ENCODE measurements at places on chromosomes 2 and 18.

DNA sequence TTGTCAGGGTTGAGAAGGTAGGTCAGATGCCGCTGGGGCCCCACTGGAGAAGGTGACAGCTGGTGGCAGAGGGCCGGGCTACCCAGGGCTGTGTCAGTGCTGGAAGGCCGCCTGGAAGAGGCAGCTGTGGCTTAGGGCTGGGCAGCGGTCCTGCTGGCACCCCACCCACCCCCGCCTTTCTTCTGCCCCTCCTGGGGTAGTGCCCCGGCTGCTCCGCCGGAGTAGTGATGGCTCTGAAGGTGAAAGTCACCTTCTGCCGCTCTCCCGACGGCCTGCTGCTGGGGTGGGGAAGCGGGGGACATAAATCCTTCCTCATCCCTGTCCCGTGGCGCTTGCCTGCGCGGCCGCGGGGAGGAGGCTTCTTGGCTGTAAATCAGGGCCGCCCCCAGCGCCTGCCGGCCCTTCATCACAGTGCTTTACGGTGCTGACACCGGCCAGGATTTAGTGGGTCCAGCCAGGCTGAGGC is 332.2 kb downstream of the DYSF start:
- no peak for DNase-seq

DNA sequence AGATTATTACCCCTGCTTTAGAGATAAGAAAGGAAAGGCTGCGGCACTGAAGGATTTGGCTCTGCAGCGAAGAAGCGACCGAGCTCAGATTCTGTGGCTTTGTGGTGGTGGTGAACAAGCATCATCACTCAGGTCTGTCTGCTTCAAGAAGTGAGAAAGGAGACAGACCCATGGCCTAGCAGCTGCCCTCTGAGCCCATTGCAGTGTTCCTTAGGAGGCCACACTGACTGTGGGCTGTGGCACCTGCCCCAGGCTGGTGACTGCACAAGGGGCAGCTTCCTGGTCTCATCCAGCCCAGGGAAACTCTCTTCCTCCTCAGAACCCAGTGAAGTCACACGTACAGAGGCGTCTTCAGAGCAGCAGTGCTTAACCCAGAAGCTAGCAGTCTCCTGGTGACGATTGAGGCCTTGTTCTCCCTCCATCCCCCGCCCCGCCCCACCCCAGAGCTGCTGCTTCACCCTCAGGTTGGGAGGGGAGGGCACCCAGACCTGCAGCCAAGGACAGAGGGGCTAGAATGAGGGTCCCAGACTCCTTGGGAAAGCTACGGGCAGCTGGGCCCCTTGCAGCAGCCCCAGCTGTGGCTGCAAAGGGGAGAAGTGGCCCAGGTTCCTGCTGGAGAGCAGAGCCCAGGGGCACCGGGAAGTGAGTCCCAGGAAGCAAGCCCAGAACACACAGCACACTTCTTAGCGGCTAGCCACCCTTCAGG is 22.2 kb downstream of the BIN1 start:
- no peak for DNase-seq

DNA sequence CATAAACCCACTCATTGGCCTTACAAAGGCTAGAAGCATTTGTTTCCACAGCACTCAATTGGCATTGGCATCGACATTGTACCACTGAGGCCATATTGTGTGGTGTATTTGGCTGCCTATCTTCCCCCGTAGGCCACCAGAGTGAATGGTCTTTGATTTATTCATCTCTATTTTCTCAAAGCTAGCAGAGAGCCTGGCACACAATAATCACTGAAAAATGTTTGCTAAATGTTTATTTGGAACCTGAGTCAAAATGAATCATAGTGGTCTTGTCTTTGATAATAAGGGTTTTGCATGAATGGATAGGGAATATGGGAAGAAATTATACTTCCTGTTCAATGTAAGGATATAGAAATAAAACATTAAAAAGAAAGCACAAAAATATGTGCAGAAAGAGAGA is 107.3 kb upstream of the SLC8A1 start:
- no peak for DNase-seq

- no peak for DNase-seq
Measured at GRCh38 chr2:200042102-200042735, 86.8 kb downstream of the MAIP1 start.

DNA sequence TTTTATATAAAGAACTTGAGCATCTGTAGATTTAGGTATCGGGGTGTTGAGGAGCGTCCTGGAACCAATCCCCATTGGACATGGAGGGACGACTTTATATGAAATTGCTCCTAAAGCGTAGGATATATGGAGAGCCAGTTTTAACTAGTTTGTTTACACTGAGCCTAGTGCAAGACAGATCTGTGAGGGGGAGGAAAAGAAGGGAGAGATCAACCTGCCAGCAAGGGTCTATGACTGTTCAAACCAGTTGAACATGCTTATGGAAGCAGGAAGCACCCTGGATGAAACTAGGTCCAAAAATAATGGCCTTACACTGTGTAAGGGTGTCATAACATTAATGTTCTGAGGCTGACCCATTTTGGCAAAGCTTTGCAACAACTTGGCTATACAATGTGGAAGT is 34.0 kb upstream of the SLC40A1 start:
- no peak for DNase-seq

Data from effector CD4-positive, alpha-beta T cell (primary cell).